Endodermal cell (in vitro differentiated cells): ENCODE measurements at places on chromosomes 2 and 18. TPM values are rescaled to one million over a fixed set of nuclear protein-coding genes. Genes with fewer than 3 reads are reported as not detected.

DNA sequence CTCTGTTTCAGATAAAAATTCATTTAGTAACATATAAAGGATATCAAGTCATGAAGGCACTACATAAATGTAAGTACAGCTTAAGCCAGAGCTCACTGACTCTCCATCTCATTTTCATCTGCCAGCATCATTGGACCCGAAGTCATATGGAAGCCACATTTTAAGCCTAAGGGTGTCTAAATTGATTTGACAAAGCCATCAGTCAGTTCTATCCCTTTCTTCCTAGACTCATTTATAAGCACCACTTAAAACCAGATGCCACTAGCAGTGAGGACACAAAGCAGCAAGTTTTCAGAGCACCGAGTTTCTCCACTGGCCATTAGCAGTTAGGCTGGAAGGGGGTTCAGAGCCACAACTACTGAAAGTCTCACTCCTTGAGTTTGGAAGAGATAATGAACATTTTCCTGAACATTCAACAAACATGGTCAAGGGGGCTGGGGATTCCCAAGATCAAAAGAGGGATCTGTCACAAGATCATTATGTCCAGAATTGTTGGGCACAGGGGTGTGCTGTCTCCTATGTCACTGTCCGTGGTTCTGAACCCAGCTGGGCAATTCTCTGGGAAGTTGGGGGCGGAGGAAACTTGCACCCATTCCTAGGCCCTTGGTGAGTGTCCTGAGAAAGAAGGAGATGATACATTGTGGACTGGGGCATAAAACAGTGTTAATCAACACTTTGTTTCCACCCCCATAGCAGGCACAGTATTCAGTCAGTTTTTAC, 158.5 kb upstream of the LMAN1 start:
- H3K27ac ChIP-seq, result no peak overlapping the region
- H3K4me1 ChIP-seq, result peaks cover 7% of the 10 kb centered on the region
- DNase-seq, result peak; percentile 84
- peaks cover 66% of the 10 kb centered on the region for H3K27me3 ChIP-seq
- no peaks in the 10 kb centered on the region for H3K36me3 ChIP-seq

- no peak overlapping the region for H3K27ac ChIP-seq
- no peaks in the 10 kb centered on the region for H3K36me3 ChIP-seq
- DNase-seq, result peak; percentile 86
- H3K4me3 ChIP-seq, result no peak overlapping the region
- H3K27me3 ChIP-seq, result no peaks in the 10 kb centered on the region
- H3K4me1 ChIP-seq, result no peaks in the 10 kb centered on the region
Measured at GRCh38 chr2:238784671-238785527, 63.0 kb upstream of the TWIST2 start.

DNA sequence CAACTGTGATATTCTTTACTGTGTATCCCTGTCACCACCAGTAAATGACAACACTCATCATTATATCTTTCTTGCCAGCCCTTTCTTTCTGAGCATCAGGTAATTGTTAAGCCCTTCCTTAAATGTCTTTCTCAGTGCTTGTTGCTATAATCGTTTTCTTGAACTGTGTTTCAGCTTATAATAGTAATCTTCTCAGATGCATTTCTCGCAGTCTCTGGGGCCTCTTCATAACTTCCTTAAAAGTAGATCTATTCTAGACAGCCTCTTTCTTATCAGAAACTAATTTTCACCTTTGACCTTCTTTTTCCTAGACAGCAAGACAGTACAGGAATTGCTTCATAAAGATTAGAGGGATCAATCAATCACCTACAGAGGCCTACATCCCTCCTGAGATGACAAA, 648.1 kb downstream of the CPS1 start:
- no peak overlapping the region for H3K4me3 ChIP-seq
- DNase-seq, result no peak
- H3K36me3 ChIP-seq, result no peaks in the 10 kb centered on the region
- no peaks in the 10 kb centered on the region for H3K27me3 ChIP-seq
- H3K4me1 ChIP-seq, result no peaks in the 10 kb centered on the region

Gene CCDC102B
- total RNA-seq, result 2.6 to 6.9 TPM (median 5.0 TPM) in 3 replicates

Gene CIB4
- total RNA-seq, result not detected in 3 replicates
